CD4-positive, alpha-beta T cell treated with Interleukin-6 at 100 ng/mL for 8 hours (primary cell): ENCODE measurements at places on chromosomes 5 and 9.

DNA sequence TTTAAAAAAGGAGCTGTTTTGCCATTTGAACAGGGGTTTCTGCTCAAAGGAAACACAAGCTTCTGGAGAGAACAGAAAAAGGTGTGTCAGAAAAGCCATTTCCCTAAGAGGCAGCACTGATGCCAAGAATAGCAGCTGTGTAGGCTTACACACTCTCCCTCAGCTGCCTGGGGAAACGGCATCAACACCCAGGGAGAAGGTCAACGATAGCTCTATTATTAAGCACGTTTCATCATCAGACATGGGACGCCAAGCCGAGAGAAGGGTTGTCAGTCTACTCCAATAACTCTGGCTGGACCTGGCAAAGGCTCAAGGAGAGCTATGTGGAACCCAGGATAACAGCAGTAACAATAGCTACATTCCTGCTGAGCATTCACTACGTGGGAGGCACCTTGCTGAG lies 314.2 kb downstream of the CDK5RAP2 start:
- no peak for DNase-seq

GRCh38 chr9:90092508-90092907 lies 487.7 kb downstream of the GADD45G start:
- DNase-seq, result peak; percentile 14

DNA sequence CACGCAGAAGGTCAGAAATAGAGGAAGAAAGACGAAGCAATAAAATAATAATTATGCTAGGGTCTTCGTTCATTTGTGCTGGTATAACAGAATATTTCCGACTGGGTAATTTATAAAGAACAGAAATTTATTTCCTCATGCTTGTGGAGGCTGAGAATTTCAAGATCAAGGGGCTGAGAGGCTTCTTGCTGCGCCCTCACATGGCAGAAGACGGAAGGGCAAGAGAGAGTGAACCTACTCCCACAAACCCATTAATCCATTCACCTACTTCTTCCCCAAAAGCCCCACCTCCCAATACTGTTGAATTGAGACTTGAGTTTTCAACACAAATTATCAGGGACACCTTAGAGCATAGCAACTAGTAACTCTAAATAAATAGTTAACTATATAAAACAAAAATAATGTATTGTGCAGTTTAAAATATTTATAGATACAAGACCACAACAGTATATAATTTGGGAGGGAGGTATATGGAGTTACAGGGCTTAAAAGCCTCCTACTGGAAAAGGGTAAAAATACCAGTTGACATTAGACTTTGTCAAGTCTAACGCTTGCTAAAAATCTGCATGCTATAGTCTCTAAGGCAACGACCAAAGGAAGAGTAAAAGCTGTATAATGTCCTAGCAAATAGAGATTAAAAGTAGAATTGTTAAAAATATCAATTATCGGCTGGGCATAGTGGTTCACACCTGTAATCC lies 40.3 kb upstream of the NAA35 start:
- DNase-seq, result peak; percentile 7

DNA sequence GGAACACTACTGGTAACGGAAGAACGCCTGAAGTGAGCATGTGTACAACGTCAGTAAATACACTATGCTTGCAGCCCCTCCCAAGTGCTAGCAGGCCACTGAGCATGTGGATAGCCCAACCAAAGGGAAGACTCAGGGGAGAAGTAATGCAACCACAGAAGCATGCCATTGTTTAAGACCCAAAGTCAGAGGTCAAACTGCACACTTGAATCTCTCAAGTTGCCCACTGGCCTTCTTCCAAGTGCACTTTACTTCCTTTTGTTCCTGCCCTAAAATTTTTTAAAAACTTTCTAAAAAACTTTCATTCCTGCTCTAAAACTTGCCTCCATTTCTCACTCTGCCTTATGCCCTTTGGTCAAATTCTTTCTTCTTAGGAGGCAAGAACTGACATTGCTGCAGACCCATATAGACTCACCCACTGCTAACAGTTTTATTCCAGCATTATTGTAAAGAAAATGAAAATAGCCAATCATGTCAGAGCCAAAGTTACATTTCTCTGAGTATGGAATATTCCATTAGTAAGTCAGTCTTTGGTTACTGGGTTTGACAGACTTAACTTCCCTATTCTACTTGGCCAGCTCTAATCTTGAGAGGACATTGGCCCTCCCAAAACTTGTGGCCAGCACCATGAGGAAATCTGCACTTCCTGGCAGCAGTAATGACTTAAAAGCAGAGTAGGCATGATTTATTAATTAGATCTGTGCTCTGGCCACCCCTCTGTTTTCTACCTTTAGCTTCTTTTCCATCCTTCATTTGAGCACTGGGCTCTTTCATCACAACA lies 76.9 kb downstream of the TSSK1B start:
- DNase-seq, result no peak

GRCh38 chr9:134163371-134164196 lies 780 bp downstream of the RNU6ATAC start:
- peak; percentile 70 for DNase-seq
